ENCODE measurements at places on chromosomes 16 and 17.
A peak's percentile ranks its signal among the peaks of the same experiment; 100 is the strongest.

- no peak for DNase-seq
Measured at GRCh38 chr17:71798701-71799100, 322.1 kb upstream of the SOX9 start.

- DNase-seq = no peak
Measured at GRCh38 chr17:49299996-49300395, 62.1 kb downstream of the ZNF652 start.

- DNase-seq = no peak
Measured at GRCh38 chr16:86608301-86608747, 30.0 kb downstream of the FOXL1 start.

DNA sequence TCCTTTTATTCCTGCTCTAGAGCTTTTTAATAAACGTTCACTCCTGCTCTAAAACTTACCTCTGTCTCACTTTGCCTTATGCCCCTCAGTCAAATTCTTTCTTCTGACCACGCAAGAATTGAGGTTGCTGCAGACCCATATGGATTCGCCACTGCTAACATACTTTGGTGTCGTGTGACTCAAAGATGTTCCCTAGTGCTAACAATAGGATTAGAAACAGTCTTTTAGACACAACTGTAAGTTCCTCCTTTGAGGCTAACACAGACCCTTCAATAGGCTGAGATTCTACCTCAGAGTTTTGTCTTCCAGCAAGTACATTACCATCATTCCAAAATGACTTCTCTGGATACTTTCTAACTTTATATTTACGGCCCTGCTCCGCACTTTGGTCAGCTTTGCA, 149.5 kb upstream of the COX10 start:
- no peak for DNase-seq

GRCh38 chr16:77993111-77993985, 29.0 kb upstream of the CLEC3A start:
- DNase-seq = no peak

DNA sequence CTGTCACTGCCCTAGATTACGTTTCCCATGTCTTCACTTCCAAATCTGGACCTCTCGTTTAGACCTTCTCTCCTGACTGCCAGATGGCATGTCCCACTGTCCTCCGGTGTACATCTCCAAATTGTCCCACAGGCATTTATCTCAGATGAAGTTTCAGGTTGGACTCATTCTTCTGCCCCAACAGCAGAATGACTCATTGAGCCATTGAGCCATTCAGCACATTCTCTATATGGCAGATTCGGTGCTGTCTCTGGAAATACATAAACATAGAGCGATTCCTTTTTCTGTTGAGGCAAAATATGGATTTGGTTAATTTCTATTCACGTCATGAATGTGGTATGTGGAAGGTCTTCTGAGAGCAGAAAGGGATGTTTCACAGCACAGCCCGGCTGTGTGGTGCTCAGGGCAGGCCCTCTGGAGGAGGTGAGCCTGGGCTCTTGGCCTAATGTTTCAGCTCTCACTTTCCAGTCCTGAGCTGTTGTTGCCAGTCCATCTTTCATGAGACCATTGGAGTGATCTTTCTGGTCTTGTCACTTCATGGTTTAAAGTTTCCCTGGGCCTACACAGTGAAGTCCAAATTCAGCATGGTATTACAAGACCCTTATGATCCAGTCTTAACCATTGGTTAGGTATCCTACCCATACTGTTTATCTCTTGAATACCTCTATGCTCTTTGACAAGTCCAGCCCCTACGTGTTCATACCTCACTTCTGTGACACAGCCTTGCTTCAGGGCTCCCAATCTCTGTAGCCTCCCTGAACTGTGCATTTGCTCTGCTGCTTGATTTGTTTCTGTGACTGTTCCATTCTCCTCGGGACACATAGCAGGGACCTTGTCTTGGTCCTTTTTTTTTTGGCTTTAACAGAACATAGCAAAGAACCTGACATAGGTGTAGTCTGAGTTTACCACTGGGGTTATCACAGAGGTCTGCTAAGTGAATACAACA, 15.9 kb downstream of the HAPSTR1 start:
- DNase-seq = no peak

DNA sequence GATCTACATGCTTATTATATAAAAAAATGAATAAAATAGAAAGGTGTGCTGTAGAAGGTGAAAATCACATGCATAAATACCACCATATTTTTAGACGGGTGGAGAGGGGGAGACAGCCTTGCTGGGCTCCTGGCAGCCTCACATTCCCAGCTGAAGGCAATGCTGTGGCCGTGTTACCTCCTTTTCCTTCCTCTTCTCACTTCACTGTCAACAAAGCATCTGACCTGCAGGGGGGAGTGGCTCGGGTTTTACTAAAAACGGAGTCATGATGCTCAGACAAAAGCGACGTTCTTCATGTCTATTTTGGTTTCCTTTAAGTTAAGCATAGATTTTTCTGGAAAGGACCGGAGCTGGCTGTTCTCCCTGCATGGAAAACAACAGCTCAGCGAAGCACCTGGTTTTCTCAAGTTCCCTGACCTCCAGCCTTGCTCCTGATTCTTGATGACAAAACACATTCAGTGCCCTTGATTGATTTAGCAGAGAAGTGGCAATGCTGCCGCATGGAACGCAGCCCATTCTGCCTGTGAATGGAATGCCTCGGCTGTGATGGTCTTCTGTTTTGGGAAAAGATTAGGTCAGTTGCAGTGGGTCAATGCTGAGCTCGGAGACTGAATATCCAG, 5.5 kb upstream of the RPTOR start:
- DNase-seq = no peak

- DNase-seq = no peak
Measured at GRCh38 chr16:57700781-57701551, 6.4 kb downstream of the DRC7 start.

DNA sequence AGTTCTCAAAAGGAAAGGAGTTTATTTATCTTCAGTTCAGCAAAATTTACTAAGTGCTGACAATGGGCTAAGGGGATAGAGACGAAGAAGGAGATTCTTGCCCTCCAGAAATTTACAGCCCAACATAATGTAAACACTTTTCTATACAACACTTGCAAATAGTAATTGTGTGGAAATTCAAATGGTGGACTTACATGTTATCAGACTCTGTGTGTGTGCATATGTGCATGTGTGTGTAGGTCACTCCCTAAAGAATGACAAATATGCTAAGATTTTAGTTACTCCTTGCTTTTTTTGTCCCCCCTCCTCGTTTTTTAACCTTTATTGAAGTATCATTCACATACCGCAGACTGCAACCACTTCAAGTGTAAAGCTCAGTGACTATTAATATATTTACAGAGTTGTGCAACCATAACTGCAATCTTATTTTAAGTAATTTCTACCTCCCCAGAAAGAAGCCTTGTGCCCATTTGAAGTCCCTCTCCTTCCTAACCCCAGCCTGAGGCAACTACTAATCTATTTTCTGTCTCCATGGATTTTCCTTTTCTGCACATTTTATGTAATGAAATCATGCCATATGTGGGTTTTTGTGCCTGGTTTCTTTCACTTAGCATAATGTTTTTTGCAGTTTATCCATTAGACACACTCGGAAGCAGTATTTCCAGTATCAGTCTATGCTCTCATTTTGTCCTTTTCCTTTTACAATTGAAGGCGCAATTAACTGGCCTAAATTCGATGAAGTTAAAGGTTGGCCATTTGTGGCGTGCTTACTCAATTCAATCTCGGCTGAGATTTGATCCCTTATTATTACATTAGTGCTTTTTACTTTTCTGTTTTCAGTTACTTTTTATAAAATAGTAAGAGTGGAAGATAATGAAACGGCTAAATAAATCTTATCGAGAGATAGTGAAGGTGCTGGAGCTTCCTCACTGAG, 318.4 kb downstream of the HAPSTR1 start:
- no peak for DNase-seq

DNA sequence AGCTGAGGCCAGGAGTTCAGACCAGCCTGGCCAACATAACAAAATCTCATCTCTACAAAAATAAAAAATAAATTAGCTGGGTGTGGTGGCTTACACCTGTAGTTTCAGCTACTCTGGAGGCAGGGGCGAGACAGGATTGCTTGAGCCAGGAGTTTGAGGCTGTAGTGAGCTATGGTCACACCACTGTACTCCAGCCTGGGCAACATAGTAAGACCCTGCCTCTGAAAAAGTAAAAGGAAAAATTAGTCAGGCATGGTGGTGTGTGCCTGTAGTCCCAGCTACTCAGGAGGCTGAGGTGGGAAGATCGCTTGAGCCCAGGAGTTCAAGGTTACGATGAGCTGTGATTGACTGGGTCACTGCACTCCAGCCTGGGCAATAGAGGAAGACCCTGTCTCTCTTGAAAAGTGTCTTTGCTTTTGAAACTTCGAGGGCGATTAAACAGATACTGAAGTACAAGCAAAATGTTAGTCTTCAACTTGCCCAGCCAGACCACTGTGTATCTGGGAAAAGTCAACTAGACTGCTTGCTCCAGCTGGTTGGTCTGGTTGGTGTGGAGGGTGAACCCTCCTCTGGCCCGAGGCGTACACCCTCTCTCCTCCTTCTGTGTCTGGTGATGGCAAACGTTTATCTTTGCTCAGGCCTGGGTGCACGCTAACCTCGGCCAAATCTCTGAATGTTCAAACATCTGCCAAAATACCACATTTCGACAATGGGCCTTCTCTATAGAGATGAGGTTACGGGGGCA, 174.9 kb downstream of the RAB11FIP4 start:
- DNase-seq = no peak

GRCh38 chr16:982145-983043, 824 bp downstream of the SOX8 start:
- DNase-seq = no peak

- no peak for DNase-seq
Measured at GRCh38 chr16:87684106-87684677, 81.6 kb downstream of the KLHDC4 start.

DNA sequence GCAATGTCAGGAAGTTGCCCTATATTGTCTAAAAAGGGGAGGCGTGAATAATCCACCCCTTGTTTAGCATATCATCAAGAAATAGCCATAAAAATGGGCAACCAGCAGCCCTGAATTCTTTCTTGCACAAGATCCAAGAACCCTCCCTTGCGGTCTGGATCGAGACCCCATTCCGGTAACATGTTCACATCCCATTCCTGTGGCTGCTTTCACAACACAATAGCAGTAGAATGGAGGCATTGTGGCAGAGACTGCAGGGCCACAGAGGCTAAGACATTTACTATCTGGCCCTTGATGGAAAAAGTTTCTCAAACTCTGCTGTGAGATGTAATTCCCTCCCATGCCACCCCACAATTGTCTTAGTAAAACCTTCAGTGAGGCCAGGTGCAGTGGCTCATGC, 73.2 kb downstream of the RMI2 start:
- no peak for DNase-seq

- no peak for DNase-seq
Measured at GRCh38 chr17:29243792-29244191, 2.9 kb upstream of the CRYBA1 start.

DNA sequence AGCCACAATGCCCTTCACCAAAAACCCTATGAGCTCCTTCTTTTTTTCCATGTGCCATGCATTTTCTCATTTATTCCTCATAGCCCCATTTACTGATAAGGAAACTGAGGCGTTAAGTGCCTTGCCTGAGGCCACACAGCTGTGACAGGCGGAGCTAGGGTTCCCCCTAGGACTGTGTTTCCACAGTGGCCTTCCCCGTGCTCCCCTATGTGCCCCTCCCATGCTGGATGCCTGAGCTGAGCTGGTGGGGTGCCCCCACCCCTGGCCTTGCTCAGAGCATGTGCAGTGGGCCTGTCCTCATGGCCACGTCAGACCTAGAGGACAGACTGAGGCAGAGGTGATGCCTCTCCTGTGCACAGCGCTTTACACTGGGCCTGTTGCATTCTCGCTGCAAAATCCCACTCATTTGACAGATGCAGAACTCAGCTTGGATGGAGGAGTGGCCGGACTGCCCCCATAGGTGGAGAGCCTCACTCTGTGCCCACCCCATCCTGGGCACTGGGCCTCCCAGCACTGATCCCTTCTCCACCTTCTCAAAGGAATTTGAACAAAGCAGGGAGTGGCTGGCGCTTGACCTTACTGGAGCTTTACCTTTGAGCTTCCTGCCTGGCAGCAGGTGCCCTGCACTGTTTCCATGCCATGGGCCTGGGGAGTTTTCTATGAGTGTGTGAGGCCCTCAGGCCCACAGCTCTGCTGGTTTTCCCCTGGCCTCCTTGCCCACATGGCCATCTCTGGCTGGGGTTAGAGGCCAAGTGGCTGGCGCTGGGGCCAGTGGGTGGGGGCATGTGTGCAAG, 2.6 kb downstream of the MAP2K3 start:
- no peak for DNase-seq

GRCh38 chr16:14486520-14487303, 143.3 kb downstream of the PARN start:
- peak; percentile 91 for DNase-seq

Data from HTR-8/SVneo (cell line).